Endothelial cell (in vitro differentiated cells): ENCODE measurements at places on chromosomes 5 and 9. TPM values are rescaled to one million over a fixed set of nuclear protein-coding genes. Genes with fewer than 3 reads are reported as not detected.

Gene GARIN3
- not detected for total RNA-seq

Gene PCA3
- 0.62 TPM for total RNA-seq

Gene FOXD4L3
- total RNA-seq = not detected

Gene DMRT3
- total RNA-seq = not detected

Gene LOX
- 0.23 TPM for total RNA-seq

Gene POLR3G
- total RNA-seq = 5.9 TPM

Gene SLC38A9
- 45.5 TPM for total RNA-seq

Gene CTXN3
- 5.4 TPM for total RNA-seq

GRCh38 chr9:98740226-98740881 is 31.6 kb upstream of the GABBR2 start:
- H3K4me1 ChIP-seq = no peaks in the 10 kb centered on the region
- H3K27ac ChIP-seq = no peak overlapping the region
- H3K4me3 ChIP-seq = no peak overlapping the region
- no peaks in the 10 kb centered on the region for H3K27me3 ChIP-seq
- no peak for DNase-seq
- peaks cover 14% of the 10 kb centered on the region for H3K36me3 ChIP-seq

DNA sequence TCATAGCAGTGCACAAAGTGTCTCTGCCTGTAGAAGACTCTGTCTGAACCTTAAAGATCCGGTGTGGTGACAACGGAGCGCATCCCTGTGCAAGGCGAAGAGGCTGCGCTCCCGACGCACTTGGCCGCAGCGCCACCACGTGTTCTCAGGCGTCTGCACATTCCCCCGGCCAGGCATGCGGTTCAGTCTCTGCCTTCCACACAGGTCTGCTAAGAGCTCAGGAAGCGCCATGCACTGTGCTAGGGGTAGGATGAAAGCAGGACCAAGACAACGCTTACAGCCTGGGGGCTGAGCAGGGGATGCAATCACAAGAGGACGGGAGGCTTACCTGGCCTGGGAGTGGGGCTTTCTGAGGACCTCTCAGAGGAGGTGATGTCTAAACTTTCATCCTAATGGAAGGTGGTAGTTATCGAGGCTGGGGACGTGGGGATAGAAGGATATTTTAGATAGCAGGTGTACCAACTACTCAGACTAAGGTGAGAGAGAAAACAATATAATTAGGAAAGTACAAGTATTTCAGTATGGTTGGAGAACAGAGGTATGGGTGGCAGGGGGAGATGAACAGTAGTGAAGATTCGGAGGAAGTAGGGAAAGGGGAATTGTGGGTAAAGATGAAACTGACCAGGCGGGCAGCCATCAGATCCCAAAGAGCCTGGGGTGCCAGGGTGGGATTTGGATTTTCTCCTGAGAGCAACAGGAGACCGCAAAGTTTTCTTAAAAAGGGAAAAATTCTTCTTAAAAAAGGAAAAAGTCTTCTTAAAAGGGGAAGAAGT is 13.3 kb downstream of the CAPSL start:
- peak; percentile 72 for DNase-seq
- H3K4me3 ChIP-seq = no peak overlapping the region
- H3K36me3 ChIP-seq = no peaks in the 10 kb centered on the region
- no peak overlapping the region for H3K27ac ChIP-seq

GRCh38 chr9:69078581-69078980 is 43.0 kb downstream of the FXN start:
- no peak overlapping the region for H3K4me3 ChIP-seq
- H3K36me3 ChIP-seq = no peaks in the 10 kb centered on the region
- H3K27me3 ChIP-seq = no peaks in the 10 kb centered on the region

DNA sequence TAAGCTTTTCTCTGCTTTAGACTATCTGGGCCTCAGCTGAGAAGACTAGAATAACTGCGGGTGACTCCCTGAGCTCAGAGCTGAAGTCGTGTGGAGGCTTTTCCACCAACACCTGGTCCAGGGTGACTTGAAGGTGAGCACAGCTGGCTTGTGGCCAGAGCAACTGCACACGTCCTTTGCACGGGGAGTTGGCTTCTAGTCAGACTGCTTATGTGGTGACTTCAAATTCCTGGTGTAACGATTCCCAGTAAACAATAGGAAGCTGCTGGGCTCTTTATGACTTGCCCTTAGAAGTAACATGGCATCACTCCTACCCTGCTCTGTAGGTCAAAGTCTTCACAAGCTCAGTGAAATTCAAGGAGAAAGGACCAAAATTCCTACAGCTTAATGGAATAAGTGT is 800.6 kb upstream of the CDH6 start:
- no peak for DNase-seq
- no peaks in the 10 kb centered on the region for H3K4me1 ChIP-seq
- no peak overlapping the region for H3K27ac ChIP-seq
- H3K36me3 ChIP-seq = no peaks in the 10 kb centered on the region
- no peaks in the 10 kb centered on the region for H3K27me3 ChIP-seq
- H3K4me3 ChIP-seq = no peak overlapping the region

- peaks cover 8% of the 10 kb centered on the region for H3K36me3 ChIP-seq
- no peak for DNase-seq
- H3K4me1 ChIP-seq = peaks cover 6% of the 10 kb centered on the region
- H3K4me3 ChIP-seq = no peak overlapping the region
- peaks cover 4% of the 10 kb centered on the region for H3K27me3 ChIP-seq
- no peak overlapping the region for H3K27ac ChIP-seq
These were observed 26.9 kb downstream of the EXOC3 start for GRCh38 chr5:469752-470483.

DNA sequence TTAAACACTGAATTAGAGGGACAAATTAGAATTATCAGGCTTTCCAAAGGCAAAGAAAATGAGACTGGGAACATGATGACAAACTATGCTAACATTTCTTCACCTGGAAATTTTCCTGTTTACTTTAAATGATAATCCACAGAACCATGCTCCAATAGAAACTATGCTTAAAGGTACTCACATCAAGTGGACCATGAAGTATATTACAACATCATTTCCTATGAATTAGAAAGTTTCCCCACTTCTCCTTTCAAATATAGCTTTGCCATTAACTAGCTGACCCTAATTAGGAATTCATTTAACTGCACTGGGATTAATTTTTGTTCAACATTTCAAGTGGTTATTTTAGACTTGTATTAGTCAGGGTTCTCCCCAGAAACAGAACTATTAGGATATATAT is 81.4 kb downstream of the DTWD2 start:
- no peaks in the 10 kb centered on the region for H3K36me3 ChIP-seq
- H3K27me3 ChIP-seq = no peaks in the 10 kb centered on the region
- DNase-seq = no peak

DNA sequence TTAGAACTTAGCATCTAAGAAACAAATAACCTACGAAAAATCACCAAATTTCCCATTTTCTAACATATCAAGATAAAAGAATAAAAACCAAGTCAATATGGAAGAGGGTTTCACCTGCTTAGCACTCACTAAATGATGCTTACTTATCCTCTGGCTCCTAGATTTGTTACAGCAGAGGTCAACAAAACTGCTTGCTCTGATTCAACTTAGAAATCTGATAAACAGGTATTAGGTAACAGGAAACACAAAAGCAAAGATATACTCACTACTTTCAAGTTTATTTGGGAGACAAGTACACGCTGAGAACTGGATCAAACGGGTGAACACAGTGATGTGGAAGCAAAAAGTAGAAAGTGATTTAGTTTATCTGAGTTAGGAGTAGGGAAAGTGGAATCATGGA is 235.7 kb upstream of the TARS1 start:
- H3K36me3 ChIP-seq = no peaks in the 10 kb centered on the region
- H3K4me1 ChIP-seq = no peaks in the 10 kb centered on the region
- H3K27me3 ChIP-seq = no peaks in the 10 kb centered on the region
- H3K27ac ChIP-seq = no peak overlapping the region
- no peak for DNase-seq

DNA sequence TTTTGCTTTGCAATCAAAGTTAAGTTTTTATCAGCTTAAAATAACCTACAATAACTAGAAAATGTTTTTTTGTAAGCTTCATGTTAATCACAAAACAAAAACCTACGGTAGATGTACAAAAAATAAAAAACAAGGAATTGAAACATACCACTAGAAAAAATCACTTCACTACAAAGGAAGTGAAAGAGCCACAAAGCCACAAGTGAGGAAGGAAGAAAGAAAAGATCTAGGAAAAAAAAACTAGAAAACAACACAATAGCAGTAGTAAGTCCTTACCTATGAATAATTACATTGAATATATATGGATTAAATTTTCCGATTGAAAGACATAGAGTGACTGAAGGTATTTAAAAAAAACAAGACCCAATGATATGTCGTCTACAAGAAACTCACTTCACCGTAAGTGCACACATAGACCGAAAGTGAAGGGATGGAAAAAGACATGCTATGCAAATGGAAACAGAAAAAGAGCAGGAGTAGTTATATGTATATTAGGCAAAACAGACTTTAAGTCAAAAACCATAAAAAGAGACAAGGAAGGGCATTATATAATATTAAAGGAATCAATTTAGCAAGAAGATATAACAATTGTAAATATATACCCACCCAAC is 13.4 kb upstream of the ZDHHC21 start:
- no peaks in the 10 kb centered on the region for H3K27me3 ChIP-seq
- H3K4me3 ChIP-seq = no peak overlapping the region
- no peaks in the 10 kb centered on the region for H3K36me3 ChIP-seq
- DNase-seq = no peak

GRCh38 chr5:156914371-156914737 is 48.7 kb downstream of the TIMD4 start:
- no peak for DNase-seq
- H3K4me1 ChIP-seq = peaks cover 14% of the 10 kb centered on the region
- no peaks in the 10 kb centered on the region for H3K27me3 ChIP-seq
- H3K4me3 ChIP-seq = no peak overlapping the region
- H3K36me3 ChIP-seq = no peaks in the 10 kb centered on the region

- H3K36me3 ChIP-seq = no peaks in the 10 kb centered on the region
- no peak overlapping the region for H3K27ac ChIP-seq
- no peak overlapping the region for H3K4me3 ChIP-seq
- H3K4me1 ChIP-seq = peaks cover 12% of the 10 kb centered on the region
- no peak for DNase-seq
These were observed 79.4 kb upstream of the SAP30L start for GRCh38 chr5:154366353-154366752.

DNA sequence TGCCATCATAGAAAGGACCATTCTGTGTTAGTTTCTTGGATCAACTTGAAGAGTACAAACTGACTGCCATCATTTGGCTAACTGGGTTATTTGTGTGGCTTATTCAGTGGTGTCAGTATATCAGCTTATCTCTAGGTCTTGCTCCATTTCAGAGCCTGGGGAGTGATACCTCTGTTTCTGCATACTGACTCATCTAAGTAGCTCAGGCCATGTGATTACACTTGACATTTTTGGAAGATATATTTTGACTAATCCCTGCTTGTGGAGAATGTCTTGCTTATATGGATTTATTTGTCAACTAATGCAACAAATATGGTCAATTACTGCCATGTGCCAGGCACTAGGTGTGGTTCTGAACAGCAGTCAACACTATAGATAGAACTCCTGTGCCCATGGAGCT is 311.7 kb downstream of the YTHDC2 start:
- H3K27me3 ChIP-seq = no peaks in the 10 kb centered on the region
- no peak overlapping the region for H3K27ac ChIP-seq
- DNase-seq = no peak
- H3K36me3 ChIP-seq = no peaks in the 10 kb centered on the region
- H3K4me1 ChIP-seq = no peaks in the 10 kb centered on the region
- no peak overlapping the region for H3K4me3 ChIP-seq

- H3K4me1 ChIP-seq = peaks cover 33% of the 10 kb centered on the region
- peaks cover 4% of the 10 kb centered on the region for H3K27me3 ChIP-seq
- peak overlapping the region; percentile 55 for H3K27ac ChIP-seq
- H3K4me3 ChIP-seq = no peak overlapping the region
These were observed 222.7 kb downstream of the DCP2 start for GRCh38 chr5:113199122-113199905.

DNA sequence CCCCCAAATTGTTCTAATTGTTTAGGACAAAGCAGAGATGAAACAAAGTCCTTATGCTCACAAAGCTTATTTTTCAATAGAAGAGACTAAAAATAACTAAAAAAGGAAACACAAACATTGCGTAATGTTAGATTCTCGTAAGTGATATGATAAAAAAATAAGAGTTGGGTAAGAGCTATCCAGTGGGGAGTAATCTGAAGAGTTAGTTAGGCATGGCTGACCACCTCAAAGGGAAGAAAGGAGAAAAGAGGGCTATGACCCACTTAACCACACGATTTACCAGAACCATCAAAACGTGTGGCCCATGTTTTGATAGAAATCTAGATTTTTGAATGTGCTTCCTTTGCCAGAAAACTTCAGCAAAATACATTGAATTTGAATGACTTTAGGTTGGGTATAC is 1296.8 kb upstream of the NUDT12 start:
- no peaks in the 10 kb centered on the region for H3K27me3 ChIP-seq
- no peaks in the 10 kb centered on the region for H3K4me1 ChIP-seq
- H3K36me3 ChIP-seq = no peaks in the 10 kb centered on the region
- no peak overlapping the region for H3K4me3 ChIP-seq
- no peak overlapping the region for H3K27ac ChIP-seq

- H3K27me3 ChIP-seq = no peaks in the 10 kb centered on the region
- H3K36me3 ChIP-seq = no peaks in the 10 kb centered on the region
- no peak overlapping the region for H3K4me3 ChIP-seq
- H3K4me1 ChIP-seq = peaks cover 15% of the 10 kb centered on the region
- DNase-seq = no peak
These were observed 36.6 kb downstream of the DMRT3 start for GRCh38 chr9:1013021-1013420.

GRCh38 chr5:167837127-167837526 is 454.3 kb upstream of the WWC1 start:
- DNase-seq = no peak
- no peak overlapping the region for H3K27ac ChIP-seq
- H3K4me1 ChIP-seq = no peaks in the 10 kb centered on the region
- H3K27me3 ChIP-seq = no peaks in the 10 kb centered on the region
- no peak overlapping the region for H3K4me3 ChIP-seq

GRCh38 chr5:83554686-83555085 is 83.1 kb downstream of the VCAN start:
- no peaks in the 10 kb centered on the region for H3K27me3 ChIP-seq
- no peak for DNase-seq
- peaks cover 13% of the 10 kb centered on the region for H3K36me3 ChIP-seq

DNA sequence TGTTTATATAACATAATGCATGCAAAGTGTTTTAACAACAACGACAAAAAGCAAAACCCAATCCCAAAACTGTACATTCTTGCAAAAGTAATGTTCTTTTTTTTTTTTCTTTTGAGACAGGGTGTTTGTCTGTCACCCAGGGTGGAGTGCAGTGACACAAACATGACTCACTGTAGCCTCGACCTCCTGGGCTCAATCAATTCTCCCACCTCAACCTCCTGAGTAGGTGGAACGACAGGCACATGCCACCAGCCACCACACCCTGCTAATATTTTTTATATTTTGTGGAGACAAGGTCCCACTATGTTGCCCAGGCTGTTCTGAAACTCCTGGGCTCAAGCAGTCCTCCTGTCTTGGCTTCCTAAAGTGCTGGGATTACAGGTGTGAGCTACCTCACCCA is 13.6 kb upstream of the HAVCR1 start:
- H3K4me1 ChIP-seq = no peaks in the 10 kb centered on the region
- peaks cover 1% of the 10 kb centered on the region for H3K27me3 ChIP-seq
- DNase-seq = no peak
- no peak overlapping the region for H3K4me3 ChIP-seq
- no peak overlapping the region for H3K27ac ChIP-seq
